ENCODE measurements at places on chromosomes 5 and 9.
A peak's percentile ranks its signal among the peaks of the same experiment; 100 is the strongest.

DNA sequence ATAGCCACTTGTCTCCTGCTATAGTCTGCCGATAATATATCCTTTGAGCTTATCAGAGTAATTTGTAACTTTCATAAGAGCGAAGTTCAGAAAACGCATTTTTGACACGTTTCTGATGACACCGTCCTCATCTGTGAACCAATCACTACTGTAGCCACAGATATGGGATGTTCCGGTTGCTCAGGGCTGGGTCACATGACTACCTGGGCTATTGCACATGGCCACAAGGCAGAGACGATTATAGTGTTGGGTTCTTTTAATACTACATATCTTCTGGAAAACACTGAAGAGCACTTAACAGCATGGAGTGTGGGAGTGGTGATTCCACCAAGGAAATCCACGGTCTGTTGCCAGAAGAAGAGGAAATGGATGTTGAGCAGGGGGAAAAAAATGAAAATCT is 115.0 kb upstream of the ADRA1B start:
- DNase-seq, result no peak

DNA sequence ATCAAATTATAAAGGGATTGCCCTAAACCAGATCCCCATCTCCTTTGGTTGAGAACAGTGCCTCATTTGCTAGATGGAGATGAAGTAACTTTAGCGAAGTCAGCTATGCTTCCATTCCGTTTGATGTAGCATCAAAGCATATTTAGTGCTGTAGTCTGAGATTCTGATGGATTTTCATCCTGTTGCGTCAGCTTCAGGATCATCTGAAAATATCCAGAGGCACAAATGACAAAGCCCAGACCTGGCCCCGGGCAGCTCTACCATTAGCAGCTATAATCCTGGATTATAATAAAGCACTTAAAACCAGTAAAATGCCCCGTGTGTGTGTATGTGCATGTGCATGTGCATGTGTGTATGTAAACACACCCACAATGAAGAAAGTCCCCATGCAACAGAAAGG is 44.7 kb downstream of the ERAP1 start:
- DNase-seq, result no peak

- no peak for DNase-seq
These were observed 43.5 kb downstream of the RUSC2 start for GRCh38 chr9:35533398-35533797.

- DNase-seq, result no peak
These were observed 103.0 kb downstream of the PRR16 start for GRCh38 chr5:120567066-120567465.

- no peak for DNase-seq
These were observed 1817.2 kb upstream of the CDH9 start for GRCh38 chr5:28855626-28856025.

DNA sequence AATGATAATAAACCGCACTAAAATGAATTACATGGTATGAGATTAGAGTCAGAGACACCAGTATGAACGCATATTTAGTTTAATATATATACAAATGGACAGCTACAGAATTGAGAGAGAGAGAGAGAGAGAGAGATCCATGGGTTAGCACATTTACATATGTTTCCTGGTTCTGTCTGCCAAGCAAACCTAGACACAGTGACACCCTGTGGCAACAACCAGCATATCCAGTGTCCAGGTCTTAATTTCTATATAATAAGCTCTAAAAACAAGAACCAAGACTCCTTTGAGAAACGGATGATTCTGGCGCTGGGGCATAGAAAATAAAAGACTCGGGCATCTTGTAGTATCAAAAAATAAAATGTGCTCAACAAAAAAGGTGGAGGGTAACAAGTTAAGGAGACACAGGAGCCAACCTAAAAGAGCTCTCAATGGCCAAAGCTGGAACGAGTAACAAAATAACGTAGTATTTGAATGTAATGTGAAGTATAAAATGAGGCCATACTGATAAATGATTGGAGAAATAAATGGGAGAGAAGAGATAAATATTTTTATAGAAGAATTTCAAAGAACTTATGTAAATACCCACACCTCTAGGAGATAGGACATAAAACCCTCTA is 84.5 kb downstream of the RFX3 start:
- peak; percentile 14 for DNase-seq

DNA sequence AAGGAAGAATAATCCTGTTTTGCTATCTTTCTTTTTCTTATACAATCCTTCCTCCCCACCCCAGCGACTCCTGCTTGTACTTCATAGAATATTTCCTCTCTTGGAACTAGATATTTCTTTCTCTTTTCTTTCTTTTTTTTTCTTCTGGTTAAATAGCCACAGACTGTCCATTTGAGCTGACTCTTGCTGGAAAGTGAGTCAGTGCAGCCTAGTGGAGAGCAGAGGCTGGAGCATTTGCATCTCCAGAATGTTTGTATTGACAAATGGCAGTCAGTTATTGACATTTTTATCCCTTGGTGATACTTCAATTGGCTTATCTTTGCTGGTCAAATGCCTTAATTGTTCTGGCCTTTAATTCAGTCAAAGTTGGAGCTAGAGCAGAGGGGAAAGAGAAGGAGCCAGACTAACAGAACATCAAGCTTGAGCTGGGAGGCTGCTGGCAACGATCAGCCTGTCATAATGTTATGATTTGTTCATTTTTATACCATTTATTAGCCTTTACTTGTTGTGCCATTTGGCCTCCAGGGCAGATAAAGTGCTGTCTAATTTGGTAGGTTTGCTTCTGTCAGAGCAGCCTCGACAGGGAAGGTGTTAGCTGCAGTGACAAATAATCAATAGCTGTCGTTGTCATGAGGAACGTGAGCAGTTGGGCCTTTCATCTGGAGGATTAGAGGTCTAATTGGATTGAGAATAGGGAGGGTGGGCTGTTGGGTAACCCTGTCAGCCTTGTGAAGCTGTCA is 69.0 kb downstream of the INVS start:
- DNase-seq, result no peak

- DNase-seq, result no peak
These were observed 62.0 kb upstream of the ZNF354B start for GRCh38 chr5:178797546-178798440.

DNA sequence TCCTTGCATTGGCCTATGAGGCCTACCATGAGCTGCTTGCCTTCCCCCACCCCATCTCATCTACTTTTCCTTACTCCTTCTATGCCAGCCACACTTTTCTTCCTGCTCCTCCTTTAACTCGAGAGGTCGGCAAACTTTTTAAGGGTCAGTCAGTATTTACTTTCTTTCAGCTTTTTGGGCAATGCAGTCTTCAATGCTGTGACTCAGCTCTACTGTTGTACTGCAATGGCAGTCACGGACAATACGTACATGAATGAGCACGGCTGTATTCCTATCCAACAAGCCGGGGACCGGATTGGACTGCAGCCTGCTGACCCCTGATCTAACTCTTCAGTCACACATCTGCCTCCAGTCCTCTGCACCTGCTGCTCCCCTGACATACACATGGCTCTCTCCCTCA is 602 bp upstream of the ACTL7A start:
- no peak for DNase-seq

DNA sequence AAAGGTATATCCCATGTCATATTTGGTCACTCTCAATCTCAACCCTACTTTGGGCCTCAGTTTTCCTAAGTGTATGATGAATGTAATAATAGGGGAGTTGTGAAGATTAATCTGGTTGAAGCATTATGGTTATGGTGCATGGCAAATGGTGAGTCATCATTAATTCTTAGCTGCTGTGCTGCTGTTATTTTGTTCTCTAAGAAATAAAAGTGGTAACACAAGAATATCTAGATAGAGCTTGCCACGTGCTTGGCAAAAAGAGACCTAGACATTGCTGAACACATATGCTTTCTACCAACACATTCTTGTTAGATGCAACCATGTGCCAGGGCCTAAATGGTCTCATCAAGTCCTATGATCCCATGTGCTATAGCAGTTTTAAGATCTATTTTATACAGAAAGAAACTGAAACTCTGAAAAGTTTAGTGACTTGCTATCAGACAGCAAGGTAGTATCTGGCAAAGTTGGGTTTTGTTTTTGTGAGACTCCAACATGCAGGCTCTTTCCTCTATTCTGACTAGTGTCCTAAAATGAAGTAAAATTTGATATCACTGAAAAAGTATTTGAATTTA is 699.9 kb upstream of the MEF2C start:
- DNase-seq, result no peak

- no peak for DNase-seq
These were observed 84.8 kb upstream of the ITGA1 start for GRCh38 chr5:52702877-52703276.
